ENCODE measurements at places on chromosomes 4 and X. TPM values are rescaled to one million over a fixed set of nuclear protein-coding genes. Genes with fewer than 3 reads are reported as not detected.

DNA sequence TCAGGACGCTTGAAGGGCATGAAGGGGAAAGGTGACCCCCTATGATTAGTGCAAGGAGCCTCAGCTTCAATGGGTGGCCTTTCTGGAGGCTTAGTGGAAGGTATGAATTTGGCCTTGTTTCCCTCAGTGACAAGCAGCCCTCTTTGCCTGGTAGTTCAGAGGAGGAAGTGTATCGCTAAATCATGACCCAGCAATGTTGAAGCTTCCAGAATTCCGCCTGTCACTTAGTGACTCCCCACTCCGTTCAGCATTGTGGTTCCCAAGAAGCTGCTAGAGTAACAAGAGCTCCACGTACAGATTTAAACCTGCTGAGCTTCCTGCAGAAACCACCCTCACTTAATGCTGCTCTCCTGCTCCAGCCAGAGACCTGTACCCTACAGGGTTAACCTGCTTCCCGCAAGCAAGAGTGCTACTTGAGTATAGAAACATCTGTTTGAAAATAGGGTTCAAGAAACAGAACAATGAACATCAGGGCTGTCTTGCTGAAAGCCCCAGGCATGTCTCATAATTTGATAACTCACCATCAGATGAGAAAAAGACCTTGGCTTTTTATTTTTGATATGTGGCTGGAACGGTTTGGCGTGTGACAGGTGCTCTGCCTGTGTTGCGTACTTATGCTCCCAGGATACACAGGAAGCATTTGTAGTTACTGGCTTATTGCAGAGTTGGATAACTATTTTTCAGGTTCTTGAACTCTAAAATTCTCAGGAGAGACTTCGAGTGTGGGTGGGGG is 105.2 kb downstream of the UCHL1 start:
- no peak for DNase-seq

DNA sequence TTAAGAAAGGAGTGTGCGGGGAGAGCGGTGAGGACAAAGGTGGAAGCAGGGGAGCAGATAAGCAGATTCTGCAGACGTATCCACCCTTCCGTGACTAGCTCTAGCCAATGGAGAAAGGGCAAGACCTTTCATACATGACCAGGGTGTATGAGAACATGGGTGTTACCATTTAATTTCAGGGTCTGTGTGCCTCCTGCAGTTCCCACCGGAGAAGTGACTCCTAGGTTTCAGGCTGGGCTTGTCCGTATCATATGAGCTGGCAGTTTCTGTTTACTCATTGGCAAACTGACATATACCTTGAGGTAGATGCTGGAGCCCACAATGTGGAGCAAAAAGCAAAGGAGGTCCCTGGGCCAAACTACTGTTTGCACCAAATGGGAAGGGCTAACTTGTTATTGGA is 6.8 kb downstream of the RBM47 start:
- no peak for DNase-seq

COL4A5 gene
- total RNA-seq, result 30.0 TPM

DNA sequence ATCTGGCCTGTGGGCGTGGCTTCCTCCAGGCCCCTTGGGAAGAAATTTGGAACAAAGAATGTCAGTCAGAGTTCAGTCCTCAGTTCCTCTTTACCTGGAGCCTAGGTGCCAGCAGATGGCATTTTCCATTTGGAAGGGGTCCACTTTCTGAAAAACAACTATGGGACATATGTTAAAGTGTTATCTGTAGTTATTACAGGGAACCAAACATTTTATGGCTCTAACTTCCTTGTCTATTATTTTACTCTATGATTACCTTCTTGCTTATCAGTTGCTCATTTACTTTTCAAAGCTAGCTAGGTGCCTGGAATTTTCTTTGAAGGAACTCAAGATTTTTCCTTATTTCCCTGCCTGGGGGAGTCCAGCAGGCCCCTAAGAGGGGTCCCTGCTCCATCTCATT is 159.8 kb upstream of the PUDP start:
- DNase-seq, result no peak

XG gene
- 4.7 TPM for total RNA-seq
